ENCODE measurements at places on chromosomes 7 and 10.

DNA sequence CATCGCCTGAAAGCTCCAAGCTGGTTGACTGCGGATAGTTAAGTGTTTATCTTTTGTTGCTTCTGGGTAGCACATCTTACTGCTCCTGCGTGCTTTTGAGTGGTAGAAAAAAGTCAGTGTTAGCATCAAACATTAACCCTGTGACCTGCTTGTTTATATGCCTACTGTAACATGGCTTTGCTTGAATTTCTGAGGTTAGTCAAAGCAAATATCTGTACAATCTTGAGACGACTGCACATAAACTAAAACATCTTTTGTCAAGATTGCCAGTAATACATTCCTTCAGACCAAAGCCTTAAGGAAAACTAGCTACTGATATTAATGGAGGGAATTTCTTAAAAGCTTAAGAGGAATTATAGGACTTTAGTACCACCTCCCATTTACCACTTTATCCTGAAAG, 163.7 kb downstream of the BAMBI start:
- no peak for DNase-seq

DNA sequence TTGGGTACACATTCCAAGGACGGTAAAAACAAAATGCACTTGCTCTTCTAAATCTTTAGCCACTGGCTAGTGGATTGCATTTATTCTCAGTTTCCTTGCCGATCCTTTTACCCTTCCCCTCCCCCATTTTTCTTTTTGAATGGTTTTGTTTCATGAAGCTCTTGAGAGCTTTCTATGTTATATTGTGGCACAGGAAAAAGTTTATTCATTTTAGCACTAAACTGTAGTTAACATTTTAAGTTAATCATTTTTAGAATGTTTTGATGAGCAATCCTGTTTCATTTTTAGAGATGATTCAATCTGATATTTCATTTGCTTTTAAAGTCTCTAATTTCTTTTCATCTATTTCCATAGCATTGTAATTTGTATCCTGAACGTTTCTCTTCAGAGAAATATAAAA, 24.0 kb downstream of the ZEB1 start:
- DNase-seq: no peak

DNA sequence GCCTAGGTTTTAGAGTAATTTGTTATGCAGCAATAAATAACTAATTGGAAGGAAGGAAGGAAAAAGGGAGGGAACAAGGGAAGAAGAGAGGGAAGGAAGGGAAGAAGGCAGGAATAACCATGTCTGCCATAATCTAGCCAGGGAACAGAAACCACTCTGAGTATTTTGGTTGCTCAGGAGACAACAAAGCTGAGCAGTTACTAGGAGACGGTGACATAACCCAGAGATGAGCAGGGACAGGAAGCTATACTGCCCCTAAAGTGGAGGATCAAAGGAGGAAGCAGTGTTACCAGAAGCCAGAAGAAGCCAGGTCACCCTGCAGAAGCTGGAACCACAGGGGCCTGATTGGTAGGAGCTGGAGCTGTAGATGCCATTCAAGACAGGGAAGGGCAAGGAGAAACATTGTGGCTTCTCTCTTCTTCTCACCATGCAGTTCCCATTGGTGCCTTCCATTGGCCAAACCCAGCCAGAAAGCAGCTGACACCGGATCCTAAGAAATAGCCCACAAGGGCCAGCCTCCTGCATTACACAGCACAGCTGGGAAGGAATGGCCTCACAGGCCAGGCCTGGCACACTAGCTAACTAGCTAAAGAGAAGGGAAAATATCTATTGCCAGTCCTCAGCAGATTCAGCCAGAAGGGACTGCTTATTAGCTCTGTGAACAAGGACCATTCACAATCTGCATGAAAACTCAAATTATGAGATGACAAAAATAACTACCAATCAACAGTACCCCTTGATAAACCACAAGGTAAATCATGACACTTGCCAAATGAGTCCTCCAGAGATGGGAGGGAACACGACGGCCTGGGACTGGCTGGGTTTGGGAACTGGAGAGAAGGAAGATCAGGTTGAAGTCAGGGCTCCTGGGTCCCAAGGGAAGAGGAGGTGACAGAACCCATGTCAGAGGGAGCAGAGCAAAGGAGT, 184.5 kb upstream of the NFE2L3 start:
- no peak for DNase-seq

- DNase-seq: no peak
Measured at GRCh38 chr7:48141521-48141920, 29.7 kb upstream of the ABCA13 start.

- peak; percentile 50 for DNase-seq
Measured at GRCh38 chr10:3067118-3067858, at the start of gene PFKP. PFKP (plus strand) TSS chr10:3067548; CDS start chr10:3067596, 48 bp downstream.

DNA sequence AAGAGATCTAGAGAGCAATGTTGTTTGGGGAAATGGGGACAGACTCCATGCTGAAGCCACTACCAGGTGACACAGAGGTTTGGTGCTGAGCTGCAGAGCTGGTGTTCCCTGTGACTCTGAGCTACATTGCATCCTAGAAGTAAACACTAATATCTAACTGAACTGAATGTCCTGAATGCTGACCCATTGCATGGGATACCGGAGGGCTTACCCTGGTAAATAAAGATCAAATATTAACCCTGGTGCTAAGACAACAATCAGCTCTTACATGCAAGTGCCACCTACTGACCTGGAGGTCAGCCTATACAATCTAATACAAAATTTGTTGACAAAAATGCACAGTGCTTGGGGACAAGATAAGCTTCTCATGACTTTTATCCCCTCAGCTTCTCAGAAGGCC, 851.3 kb upstream of the KCND2 start:
- DNase-seq: no peak

- no peak for DNase-seq
Measured at GRCh38 chr7:17682586-17682985, 257.7 kb downstream of the SNX13 start.

- DNase-seq: no peak
Measured at GRCh38 chr10:115094416-115095140, 1.4 kb downstream of the ATRNL1 start.

DNA sequence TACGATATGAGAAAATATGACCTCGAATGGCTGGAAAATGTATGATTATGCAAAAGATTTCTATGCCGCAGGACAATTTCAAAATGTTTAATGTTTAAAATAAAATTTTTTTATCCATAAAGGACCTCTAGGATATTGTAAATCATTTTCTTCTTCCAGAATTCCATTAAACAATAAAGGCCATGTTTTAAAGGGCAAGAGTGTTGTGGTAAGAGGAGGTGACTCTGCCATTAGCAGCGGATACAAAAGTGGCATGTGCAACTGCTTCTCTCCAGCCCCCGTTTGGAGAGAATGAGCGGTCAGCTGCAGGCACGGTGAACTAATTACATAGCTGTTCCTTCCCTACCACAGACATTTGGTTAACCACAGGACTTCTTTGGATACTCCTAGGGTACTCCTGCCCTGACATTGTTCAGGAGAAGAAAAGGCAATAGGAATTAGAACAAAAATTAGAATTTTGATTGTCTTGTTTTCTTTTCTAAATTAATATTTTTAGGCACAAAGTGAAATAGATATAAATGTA, 63.8 kb downstream of the HBP1 start:
- DNase-seq: no peak

DNA sequence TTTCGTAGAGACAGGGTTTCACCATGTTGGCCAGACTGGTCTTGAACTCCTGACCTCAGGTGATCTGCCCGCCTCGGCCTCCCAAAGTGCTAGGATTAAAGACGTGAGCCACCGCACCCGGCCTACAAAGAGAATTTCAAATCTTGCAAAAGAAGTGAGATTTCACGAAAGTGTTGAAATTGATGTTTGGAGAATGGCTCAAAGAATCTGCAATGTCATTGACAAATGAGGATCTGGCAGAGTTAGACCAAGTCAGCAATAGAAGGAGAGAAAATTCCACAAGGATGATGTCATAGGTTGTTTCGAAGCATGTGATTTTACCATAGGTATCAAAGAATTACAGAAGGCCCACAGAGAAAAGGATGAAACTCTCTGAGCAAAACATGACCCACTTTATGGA, 71.7 kb downstream of the LYZL2 start:
- no peak for DNase-seq

- no peak for DNase-seq
Measured at GRCh38 chr7:44727158-44727936, 21.3 kb upstream of the ZMIZ2 start.

- no peak for DNase-seq
Measured at GRCh38 chr10:133022776-133023100, 65.0 kb upstream of the ADGRA1 start.

DNA sequence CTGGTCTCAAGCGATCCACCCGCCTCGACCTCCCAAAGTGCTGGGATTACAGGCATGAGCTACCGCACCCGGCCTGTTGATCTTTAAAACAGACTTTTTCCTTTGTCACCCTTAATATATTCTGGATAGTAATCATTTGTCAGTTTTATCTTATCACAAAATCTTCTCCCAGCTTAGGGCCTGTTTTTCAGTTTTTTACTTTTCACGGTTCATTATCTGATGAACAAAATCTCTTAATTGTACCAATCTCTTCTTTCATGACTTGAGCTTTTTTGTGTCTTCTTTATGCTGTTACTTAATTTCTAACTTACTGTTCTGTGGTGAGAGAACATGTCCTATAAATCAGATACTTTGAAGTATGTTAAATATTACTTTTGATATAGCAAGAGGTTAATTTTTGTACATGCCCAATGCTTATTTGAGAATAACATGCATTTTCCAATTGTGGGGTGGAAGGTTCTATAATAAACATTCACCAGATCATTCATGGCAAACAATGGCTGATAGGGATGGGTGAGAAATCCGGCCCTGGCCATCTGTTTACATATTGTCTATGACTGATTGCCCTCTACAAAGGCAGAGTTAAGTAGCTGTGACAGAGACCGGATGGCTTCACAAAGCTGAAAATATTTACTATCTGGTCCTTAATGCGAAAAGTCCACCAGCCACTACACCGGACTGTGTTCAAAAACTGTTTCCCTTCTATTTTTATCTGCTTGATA, 5.3 kb downstream of the PAPOLB start:
- DNase-seq: no peak

DNA sequence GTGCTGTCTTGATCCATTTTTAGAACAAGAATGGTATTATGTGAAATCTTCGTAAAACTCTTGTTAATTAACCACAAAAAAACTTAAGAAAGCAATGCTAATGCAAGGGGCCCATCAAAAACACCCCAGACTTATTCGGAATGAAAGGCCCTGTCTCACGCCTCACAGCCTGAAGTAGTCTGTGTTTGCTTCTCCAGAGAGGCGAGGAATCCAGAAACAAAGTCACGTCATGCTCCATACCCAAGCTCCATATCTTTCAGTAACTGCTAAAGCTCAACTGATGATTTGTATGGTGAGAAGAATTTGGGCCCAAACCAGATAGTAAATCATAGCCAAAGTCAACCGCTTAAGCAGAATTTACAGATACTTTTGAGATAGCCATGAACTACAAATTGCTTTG, 155.4 kb downstream of the ATE1 start:
- no peak for DNase-seq

DNA sequence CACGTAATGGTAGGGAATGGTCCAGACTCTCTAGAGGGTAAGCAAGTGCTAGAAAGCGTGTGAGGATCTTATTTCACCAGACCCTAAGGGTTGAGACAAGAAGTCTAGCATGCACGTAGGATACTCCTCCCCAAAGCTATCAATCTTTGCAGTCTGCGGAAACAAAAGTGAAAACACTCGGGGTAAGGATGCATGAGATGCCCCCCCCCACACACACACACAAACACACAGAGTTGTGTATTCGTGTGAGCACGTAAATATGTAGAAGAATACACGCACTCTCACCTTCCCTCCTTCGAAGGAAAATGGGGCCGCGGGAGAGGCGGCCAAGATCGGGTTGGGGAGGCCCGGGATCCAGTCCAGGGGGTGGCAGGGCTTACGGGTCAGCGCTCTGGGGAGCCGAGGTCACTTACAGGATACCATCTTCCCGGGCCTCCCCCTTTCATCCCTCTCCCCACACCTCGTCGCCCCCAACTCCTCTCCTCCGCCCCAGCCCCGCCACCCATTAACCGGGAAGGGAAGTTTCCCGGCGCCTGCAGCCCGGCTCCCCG, 455 bp downstream of the CUL2 start:
- DNase-seq: peak; percentile 6

DNA sequence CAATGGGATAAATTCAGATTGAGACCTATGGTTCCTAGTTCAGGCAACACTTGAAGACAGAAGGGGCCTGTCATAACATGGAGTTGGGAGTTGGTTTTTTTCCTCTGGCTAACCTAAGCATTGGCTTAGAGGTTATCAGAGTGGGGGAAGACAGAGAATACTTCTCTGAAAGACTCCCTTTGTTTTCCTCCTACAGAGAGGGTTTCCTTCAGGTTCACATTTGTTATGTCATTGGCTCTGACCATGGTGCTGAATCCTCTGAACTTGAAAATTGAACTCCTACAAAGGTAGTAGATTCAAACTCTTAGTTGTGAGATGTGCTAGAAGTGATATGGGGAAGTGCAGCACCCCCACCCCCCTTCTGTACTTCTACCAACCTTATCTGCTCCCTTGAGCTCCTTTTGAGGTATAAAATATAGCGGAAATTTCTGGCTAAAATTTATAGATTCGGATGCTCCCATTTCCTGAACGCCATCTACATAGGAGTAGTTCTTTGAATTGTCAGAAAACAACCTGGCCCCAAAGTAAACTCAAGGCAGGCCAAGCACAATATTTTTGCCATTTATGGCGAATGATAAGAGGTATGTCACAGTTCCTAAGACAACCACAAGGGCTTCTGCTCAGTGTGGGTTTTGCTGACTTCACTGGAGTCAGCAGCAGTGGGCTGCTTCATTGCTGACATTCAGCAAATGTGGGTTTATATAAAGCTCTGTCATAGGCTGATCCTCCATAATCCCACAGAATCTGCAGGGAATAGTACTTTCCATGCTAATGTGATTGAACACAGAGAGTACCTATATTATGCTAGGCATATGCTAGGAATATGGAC, 131.6 kb upstream of the KLF14 start:
- no peak for DNase-seq

- DNase-seq: no peak
Measured at GRCh38 chr10:62384447-62385081, 10.4 kb downstream of the ZNF365 start.

GRCh38 chr10:115674496-115674895, 581.3 kb downstream of the ATRNL1 start:
- no peak for DNase-seq

GRCh38 chr10:30006410-30006809, 53.0 kb downstream of the JCAD start:
- DNase-seq: no peak

DNA sequence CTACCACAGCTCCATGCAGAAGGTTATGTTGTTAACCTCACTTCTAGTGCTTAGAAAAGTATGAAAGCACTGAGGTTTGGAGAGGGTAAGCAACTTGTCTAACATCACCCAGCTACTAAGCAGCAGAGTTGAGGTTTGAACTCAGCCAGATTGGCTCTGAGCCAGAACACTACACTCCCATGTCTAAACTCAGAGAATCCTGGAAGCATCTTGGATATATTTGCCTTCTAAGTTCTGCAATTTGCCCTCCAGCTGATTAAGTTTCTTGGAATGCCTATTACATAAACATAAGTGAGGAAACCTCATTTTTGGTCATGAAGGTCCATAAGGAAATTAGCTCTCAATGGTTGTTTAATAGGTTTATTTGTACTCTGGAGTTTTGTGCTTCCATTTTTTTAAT, 78.1 kb upstream of the PHYHIPL start:
- DNase-seq: no peak
